ENCODE measurements at places on chromosomes 1 and 21.

DNA sequence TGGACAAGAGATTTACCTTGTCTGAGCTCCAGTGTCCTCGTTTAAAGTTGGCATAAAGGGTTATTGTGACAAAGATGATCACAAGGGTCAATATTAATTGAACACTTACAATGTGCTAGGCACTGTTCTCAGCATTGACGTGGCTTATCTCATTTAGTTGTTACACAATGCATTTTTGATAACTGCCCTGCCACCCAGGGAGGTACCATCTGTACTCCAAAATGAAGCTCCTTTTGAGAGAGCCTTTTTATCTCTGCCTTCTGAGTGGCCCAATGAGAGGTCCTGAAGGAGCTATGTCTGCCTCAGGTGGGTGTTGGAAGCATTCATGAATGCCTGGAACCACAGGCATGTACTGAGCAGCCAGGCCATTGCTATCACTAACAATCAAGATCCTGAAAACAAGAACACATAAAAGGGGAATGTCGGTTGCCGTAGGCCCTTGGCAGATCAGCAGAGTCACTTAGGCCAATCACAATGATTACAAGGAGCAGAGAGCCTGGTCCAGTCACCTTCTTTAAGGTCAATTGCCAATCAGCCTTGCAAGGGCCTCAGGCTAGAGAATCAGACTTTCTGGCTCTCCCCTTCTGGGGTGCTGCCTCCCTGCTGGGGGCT, 78.5 kb downstream of the NMNAT2 start:
- no peak for DNase-seq

- DNase-seq: no peak
Observed at GRCh38 chr21:18468790-18469189, 65.2 kb upstream of the TMPRSS15 start.

DNA sequence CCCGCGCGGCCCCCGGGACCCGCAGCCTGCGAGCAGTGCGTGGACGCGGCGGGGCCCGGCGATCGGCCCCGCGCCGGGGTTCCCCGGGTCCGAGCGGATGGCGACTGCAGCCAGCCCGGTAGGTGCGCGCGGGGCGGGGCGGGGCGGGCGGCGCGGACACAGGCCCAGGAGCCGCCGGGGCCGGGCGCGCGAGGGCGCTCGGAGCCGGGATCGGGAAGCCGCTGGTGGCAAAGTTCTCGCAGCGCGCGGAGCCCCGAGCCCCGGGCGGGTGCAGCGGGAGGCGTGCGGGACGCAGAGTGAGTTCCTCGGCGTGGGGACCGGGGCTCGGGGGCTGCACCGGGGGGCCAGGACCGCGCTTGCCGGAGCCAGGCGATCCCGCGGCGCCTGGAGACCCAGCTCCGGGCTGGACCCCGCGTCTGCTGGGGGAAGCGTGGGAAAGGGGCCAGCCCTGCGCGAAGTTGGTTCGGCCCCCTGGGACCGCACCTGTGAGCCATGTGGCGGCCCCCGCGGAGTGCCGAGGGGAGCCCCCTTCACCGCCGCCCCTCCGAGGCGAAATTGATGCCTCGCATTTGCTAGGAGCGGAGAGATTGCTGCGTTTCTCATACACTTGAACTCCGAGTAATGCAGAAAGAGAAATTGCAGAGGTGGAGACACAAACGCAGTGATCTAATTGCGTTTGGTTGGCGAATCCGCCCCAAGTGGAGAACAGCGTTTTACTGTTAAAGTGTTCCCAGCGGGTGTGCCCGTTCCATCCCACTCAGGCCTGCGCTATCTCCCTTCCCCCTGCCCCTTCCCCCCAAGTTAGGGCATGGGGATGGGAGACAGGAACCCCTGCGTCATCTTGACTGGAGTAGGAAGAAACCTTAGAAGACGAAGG, 228.9 kb upstream of the TMEM51 start:
- DNase-seq: peak; percentile 41

- DNase-seq: no peak
Observed at GRCh38 chr1:33738536-33738935, 125.3 kb upstream of the HMGB4 start.

DNA sequence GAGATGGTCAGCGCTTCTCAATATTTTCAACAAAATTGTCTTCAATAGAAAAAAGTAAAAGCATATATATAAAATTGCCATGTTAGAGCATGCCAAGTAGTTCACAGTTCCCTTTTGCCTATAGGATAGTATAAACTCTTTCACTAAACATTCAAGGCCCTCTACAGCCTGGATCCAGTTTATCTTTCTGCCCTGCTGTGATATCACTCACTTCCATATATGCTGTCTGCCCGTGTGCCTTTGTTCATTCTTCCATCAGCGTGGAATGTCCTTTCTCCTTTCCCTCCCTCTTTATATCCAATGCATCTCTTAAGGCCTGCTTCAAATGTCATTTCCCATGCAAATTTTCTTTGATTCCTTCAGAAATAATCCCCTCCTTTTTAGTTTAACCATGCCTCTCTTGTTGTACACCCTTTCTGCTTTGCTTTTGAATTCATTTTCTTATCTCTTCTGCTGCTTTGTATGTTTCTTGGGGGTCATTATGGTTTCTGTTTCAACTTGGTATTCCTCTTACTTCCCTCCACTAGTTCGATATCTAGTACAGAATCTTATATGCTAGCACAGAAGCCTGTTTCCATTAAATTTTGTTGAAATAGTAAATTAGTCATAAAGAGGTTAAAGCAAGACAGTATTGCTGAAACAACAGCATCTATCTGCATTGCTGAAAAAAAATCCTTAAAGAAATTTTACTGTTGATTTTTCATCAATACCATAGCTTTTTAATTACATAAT, 44.7 kb downstream of the XCL2 start:
- DNase-seq: no peak

DNA sequence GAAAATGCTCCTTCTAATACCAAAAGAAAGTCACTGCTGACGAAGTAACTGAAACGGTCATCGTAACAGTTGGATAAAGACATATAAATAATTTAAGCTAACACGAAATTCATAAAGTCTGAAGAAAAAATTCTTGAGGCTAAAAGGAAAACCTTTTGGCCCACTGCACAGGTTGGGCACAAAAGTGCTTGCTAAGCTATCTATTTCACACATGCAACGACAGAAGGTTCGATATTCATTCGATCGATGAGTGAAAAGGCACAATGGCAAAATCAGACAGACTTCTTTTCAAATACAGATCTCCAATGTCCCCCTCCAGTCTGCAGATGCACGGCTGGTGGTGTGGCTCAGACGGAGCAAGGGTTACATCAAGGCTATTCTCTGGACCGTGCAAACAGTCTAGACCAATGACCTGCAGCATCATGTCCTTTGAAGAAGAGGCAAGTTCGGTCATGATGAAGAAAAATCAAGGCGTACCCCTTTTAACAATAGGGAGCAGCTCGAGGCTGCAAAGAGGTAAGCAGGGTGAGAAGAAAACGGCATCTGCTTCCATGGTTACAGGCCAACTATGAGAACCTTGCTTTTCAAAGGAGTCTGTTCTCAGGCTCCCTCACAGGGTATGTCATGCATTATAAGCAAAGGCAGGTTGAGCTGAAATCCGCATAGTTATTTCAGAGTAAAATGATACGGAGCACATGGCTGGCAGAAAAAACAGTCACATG, 579.6 kb downstream of the USP25 start:
- no peak for DNase-seq

DNA sequence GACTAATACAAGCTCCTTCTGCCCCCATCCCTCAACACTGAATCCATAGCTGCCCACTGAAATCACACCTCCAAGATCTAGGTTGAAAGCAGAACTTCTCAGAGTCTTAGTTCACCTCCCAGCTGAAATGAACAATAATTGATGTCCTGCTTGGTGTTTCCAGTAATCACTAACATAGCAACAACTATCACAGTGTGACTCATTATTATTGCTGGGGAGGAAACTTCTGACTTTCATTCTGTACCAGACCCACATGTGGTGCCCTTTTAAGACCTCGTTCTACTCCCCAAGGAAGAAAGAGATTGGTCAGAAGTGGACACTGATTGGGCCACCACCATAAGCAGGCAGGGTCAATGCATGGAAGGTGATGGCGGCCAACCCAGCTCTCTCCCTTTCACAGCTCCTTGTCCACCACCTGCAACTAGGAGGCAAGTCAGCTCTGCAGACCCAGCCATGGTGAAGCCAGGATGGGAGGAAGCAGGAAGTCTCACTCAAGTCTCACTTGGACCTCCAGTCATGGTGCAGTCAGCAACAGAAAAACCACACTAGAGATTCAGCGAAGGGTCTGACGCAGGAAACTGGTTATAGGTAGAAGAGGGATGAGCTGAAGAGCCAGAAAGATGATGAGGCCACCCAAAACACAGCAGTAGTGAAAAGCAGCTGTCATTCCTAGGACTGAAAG, 720.2 kb downstream of the PTPRU start:
- no peak for DNase-seq

GRCh38 chr1:209328196-209328595, 255.3 kb upstream of the CAMK1G start:
- no peak for DNase-seq

DNA sequence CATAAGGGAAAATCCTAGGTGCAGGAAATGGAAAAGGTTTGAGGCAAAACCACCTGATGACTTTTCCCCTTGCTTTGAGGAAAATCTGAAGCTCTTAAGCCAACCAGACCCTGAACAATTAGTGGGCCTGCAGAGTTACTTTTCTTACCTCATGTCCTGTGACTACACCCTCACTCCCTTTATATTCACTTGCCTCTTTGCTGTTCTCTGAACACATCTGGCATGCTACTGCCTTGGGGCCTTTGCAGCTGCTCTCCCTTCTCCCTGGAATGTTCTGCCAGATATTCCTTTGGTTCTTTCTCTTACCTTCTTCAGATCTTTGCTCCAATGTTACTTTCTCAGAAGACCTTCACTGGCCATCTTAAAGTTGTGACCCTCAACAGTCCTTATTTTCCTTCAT, 21.8 kb downstream of the RPTN start:
- DNase-seq: no peak

DNA sequence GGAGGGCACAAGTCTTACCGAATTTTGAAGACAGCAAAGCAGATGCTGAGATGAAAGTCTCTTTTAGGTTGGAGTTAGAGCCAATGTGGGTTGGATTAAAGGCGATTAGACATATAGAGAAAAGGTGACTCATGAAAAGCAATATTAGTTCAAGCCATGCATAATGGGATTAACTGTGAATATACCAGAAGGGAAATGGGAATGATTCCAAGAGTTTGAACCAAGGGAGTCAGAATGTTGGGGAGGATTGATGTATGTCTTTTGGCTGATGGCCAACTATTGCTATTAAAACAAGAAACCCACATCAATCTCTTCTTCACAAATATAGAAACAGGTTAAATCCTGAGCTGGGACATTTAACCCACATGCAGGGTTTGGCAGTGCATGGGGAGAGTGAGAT, 1.2 kb downstream of the HMGCS2 start:
- no peak for DNase-seq

DNA sequence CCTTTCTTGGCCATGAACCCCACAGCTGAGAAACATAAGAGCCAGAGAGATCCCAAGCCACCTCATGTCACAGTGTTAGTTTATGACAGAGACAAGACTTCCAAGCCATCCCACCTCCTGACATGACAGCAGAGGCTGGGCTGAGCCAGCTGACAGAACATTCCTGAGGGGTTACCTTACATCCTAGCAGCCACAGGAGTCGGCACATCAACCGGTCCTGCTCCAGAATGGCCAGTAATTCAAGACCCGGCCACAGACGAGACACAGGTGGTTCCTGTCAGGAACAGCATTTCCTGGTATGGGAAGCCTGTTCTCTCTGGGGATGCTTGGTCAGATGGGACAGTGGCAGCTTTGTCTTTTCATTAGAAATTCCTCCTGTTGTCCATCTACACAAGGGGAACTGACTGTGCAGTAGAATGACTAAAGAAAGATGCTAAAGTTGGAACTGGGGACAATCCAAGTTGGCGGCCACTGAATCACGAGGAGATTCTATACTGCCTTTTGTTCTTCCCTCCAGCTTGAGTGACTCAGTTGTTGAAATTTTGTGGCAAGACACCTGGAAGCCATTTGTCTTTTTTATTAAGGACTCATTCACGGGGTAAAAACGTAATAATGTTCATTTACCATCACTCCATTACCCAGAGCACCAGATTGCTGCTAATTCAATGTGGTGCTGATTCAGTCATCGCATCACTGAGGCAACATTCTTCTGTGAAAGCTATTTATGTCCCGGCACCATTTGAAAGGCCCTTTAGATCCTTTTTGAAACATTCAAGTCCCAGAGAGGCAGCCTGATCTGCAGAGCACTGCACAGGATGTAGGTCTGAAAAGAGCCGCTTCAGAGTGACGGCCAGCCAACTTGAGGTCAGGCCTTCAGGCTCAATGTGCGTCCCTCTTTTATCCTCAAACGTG, 37.2 kb upstream of the NPL start:
- DNase-seq: no peak

DNA sequence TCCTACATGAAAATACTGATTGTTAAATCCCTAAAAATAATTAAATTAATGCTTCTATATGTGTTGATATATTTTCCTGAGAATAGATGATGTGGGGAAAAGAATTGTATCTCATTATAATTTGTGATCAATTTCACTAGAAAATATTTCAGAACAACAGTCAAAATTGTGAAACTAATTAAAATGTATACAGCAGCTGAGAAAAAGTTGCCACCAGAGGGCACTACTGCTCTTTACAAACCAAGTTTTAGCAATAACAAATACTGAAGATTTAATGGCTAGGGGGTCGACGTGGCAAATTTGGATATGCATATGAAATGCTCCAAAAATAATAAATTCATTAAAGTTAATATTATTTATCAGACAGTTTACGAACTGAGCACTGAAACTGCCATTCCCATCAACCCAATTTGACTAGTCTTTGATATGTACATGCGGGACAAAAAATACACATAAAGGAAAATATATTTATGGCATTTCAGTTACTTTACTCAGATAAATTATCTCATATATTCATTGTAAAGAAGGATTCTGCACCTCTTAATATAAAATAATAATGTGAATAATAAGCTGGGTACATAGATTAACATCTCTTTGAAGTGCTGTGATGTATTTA, 96.3 kb upstream of the TMPRSS15 start:
- peak; percentile 49 for DNase-seq

GRCh38 chr1:183227422-183228346, 41.6 kb downstream of the LAMC2 start:
- peak; percentile 58 for DNase-seq

- no peak for DNase-seq
Observed at GRCh38 chr21:45050797-45051489, 23.4 kb upstream of the ADARB1 start.

DNA sequence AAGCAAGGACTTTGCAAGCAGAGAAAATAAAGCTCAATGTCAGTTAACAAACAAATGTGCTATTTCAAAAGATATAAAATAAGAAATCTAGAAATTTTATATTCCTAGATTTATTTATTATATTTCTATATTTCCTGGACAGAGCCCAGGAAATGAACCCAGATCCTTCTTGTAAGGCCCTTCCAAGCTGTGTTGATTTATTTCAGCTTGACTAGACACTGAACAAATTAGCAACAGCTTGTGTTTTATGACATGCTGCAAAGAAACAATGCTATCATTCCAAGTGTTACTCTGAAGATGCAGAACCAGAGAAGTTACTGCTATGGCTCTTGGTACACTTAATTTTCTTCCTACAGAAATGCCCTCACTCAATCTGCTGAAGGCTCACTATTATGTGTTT, 6.2 kb downstream of the TGFBR3 start:
- no peak for DNase-seq

- DNase-seq: no peak
Observed at GRCh38 chr1:89089962-89090361, 25.0 kb upstream of the GBP1 start.
